ENCODE measurements at places on chromosomes 1 and 21. TPM values are rescaled to one million over a fixed set of nuclear protein-coding genes. Genes with fewer than 3 reads are reported as not detected.

The IVL gene
- total RNA-seq = not detected

The DNAJC28 gene
- 3.7 TPM for total RNA-seq

GRCh38 chr1:220331318-220331717 is 59.1 kb upstream of the RAB3GAP2 start:
- DNase-seq = no peak

GRCh38 chr1:95380909-95381308 is 146.9 kb downstream of the RWDD3 start:
- DNase-seq = no peak

- DNase-seq = no peak
These were observed 196.4 kb downstream of the PLPP3 start for GRCh38 chr1:56382929-56383328.

- DNase-seq = no peak
These were observed 57.6 kb upstream of the GNG12 start for GRCh38 chr1:67890857-67891256.

- DNase-seq = no peak
These were observed 6.8 kb upstream of the PLXNA2 start for GRCh38 chr1:208251015-208251414.

DNA sequence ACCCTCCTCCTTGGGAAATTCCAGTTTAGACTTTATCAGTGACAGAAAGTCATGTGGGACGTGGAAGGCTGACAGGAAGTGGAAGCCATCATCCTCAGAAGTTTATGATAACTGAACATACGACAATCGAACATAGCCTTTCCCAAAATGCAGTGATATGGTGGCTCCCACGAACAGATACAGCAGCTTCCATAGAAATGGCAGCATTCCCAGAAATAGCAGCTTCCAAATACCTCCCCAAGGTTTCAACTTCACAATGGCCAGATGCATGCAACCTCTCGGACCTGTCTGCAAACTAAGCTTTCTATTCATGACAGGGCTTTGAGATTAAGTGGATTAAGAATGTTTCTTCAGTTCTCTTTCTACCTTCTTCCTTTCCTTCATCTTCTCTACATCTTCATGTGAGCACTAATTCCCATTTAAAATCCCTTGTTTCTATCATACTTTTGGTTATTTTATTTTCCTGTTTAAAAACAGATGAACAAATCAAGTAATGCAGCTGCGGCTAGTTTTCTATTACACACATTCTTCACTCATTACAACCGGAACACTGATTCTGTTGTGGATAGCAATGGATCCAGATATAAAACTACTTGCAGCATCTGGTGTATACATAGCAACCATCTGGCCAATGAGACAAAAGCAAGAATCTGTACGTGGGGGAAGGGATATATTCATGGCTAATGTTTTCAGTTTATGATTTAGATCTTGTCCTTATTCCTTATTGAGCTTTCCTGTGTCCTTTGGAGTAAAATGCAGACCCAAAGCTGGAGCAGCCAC is 304.8 kb downstream of the BRINP3 start:
- DNase-seq = peak; percentile 45

- no peak for DNase-seq
These were observed 30.5 kb downstream of the KRTAP10-1 start for GRCh38 chr21:44509539-44509938.

Measured in fibroblast of the aortic adventitia (primary cell).